CD4-positive, alpha-beta T cell treated with Interleukin-15 for 4 hours (primary cell): ENCODE measurements at places on chromosomes 7 and 10.

- no peak for DNase-seq
Measured at GRCh38 chr10:131973160-131973951, 8.4 kb downstream of the BNIP3 start.

- DNase-seq, result no peak
Measured at GRCh38 chr7:96359876-96360275, 38.0 kb upstream of the SLC25A13 start.

DNA sequence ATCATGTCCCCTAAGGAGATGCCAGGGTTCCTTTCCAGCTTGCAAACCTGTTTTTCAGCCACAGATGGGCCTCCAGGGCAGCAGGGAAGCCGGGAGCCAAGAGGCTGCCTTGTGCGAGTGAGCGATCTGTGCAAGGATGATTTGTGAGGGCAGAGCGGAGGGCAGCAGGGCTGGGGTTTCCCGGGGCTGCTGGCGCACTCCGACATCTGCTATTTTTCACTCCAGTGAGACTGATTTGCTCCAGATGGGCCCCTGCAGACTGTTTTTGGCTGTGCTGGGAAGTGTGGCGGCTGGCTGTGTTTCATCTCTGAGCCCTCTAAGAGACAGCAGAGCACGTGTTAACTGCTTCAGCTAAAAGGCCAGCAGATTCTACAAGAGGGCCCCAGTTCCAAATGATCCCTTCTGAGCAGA lies 466.2 kb downstream of the TYW1 start:
- no peak for DNase-seq

DNA sequence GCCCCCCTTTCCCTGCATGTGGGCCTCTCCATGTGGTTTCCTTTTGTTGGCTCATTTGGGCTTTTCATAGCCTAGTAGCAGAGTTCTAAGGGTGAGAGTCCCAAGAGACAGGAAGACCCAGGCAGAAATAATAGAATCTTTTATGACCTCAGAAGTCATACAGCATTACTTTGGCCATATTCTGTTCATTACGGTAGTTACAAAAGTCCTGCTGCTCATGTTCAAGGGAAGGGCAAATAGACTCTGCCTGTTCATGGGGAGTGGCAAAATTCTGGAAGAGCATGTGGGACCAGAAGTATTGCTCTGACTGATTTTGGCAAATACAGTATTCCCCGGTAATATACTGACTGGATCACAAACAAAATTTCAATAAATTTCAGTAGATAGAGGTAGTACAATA lies 910.3 kb downstream of the LRMDA start:
- DNase-seq, result no peak

- no peak for DNase-seq
Measured at GRCh38 chr10:112775892-112776674, 174.0 kb upstream of the TCF7L2 start.

DNA sequence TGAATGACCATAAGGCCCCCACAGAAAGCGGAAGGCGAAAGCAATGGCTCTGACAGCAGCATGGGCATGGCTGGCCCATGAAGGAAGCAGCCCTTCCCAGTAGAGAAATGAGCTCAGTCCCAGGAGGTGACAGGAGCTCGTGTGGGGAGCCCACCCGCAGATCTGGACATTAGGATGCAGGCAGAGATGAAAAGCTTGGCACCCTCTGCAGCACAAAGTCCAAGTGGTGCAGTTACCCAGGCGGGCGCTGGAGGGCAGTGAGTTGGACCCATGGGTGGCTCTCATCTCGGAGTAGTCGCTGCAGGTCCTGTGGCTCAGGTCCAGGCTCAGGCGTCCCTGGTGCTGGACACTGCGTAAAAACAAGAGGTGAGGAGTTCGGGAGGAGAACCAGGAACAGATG lies 109.0 kb downstream of the DLG5 start:
- no peak for DNase-seq

GRCh38 chr10:10096296-10096695 lies 921.4 kb upstream of the CELF2 start:
- no peak for DNase-seq

- no peak for DNase-seq
Measured at GRCh38 chr7:17446340-17446739, 147.9 kb downstream of the AHR start.

GRCh38 chr7:143901332-143901667 lies 676 bp downstream of the TCAF1 start:
- DNase-seq, result no peak
